ENCODE measurements at places on chromosomes 6 and 20.

DNA sequence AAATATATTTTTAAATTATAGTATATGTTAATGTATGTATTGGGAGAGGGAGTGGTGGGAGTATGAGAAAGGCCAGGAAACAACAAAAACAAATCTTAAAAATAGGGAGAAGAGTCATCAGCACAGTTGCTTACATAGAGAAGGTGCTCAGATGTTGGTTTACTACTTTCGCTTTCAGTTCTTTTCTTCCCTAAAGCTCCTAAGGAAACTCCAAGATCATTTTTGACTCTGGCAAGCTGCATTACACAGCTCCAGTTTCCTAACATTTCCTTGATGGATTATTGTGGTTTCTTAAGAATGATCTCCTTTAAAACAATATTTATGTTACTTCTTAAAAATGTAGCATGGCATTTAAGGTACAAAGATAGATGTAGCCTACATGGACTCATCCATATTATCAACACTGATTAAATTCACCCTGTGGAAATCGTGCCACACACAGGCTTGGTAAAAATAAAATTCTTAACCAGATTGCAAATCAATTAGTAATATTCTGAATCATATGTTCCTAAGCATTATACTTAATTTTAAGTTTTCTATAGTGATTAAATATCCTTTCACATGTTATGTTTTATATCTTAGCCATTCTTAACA lies 118.0 kb upstream of the MAN1A1 start:
- DNase-seq: no peak

- no peak for DNase-seq
These were observed 201.7 kb upstream of the SASH1 start for GRCh38 chr6:148140772-148141557.

- DNase-seq: no peak
These were observed 955.4 kb upstream of the ADGRB3 start for GRCh38 chr6:67679566-67680296.

- no peak for DNase-seq
These were observed 73.5 kb upstream of the NFATC2 start for GRCh38 chr20:51616060-51616459.

GRCh38 chr6:27806981-27807440 lies 105.2 kb downstream of the OR2B2 start:
- DNase-seq: no peak

GRCh38 chr6:138996524-138996923 lies 8.5 kb upstream of the REPS1 start:
- DNase-seq: no peak

GRCh38 chr6:38508286-38508685 lies 131.4 kb downstream of the BTBD9 start:
- no peak for DNase-seq

DNA sequence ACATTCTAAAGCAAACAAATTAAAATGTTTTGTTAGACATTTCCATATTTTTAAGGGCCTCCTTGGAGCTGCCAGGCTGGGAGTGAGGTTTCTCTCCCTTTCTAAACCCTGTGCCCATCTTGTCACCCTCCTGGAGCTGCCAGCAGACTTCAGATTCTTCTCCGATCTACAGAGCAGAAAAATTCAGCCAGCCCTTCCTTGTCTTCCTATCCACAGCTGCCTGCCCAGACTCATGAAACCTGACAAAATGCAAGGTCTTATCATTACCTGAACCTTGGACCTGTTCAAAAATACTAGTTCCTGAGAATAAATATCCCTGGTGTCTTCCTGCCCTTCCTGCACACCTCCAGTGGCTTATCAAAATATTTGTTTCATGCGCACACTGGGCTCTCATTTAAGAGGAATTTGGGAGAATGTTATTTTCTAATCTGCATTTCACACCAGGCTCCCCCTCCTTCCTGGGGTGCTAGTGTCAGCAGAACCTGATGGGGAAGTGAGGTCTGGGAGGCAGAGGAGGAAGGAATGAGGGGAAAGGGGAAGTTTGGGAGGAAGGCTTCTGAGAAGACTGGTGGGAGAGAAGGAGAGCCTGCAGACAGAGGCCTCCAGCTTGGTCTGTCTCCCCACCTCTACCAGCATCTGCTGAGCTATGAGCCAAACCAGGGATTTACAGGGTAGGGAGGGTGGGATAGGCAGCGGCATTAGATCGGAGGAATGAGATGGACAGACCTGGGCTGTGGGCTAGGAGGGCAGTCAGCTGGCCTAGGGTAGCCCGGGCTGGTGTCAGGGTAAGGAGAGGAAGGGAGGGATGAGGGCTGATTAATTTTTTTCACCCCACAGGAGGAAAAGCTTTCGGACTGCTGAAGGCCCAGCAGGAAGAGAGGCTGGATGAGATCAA lies at the start of gene AIF1:
Gene AIF1, plus strand, starts transcription at position 551 of the 895 bp plus-strand sequence. Its CDS starts 96 bp downstream, at position 647.
- DNase-seq: no peak

DNA sequence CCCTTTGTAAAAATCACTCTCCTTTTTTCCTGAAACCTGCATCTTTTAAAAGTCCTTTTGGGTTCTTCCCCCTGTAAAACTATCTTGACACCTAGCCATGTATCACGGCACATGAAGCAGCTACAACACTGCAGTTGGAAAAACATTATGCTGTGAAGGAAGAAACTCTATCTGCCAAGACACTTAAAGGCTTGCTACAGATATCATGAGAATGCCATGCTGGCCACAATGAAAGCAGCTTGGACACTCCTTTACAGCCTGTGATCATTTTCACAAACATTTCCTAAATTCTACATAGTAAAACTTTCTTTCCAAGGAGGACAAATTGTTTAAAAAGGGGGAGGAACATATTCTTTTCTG lies 31.8 kb downstream of the CNKSR3 start:
- DNase-seq: no peak

- no peak for DNase-seq
These were observed 58.3 kb downstream of the COL12A1 start for GRCh38 chr6:75147512-75147911.

GRCh38 chr6:166307082-166308032 lies 835 bp downstream of the PRR18 start:
- no peak for DNase-seq

GRCh38 chr20:48395816-48396546 lies 431.8 kb downstream of the PREX1 start:
- DNase-seq: no peak

DNA sequence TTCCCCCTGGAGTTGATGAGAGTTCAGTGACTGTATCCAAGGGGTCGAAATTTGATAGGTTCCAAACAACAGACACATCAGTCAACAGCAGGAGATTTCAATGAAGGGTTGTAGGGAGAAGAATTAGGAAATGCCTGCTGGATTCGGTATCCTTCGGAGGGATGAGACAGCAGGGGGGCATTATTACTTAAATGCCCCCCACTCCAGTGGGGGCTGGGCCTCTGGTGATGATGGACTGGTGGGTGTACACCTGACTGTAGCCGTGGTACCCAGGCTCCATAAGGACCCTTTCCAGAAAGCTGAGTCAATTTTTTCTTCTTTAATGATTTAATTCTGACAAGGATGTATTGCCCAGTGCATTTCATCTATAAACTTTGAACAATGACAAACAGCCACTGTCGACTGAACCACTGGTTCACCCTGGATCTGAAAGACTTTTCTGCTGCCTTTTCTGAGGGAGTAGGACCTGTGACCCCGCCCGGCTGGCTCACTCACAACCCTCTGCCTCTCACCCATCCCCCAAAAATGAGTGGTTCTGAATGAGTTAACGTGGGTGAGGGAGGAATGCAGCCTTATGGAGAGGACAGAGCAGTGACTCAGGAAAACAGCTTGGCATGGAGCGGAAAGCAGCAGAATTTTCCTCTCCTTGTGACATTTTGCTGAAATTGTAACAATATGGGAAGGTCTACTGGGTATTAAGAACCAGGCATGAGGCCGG lies 41.0 kb downstream of the ZMYND8 start:
- DNase-seq: peak; percentile 50

- DNase-seq: no peak
These were observed 34.1 kb downstream of the RAB44 start for GRCh38 chr6:36731622-36732310.

DNA sequence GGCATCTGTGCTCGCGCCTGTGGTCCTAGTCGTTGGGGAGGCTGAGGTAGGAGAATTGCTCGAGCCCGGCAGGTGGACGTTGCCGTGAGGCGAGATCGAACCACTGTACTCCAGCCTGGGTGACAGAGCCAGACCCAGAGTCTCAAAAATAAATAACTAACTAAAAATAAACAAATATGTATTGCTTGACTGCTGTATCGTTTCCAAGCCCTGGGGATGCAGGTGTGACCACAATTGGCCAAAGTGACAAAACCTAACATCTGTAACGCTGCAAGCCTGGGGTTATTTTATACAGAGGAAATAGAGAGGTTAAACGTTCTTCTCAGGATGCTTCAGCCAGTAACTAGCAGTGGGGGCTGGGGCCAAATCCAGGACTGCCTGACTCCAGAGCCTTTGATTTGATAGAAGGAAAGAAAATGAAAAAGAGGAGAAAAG lies 1.9 kb upstream of the SRSF3 start:
- no peak for DNase-seq

DNA sequence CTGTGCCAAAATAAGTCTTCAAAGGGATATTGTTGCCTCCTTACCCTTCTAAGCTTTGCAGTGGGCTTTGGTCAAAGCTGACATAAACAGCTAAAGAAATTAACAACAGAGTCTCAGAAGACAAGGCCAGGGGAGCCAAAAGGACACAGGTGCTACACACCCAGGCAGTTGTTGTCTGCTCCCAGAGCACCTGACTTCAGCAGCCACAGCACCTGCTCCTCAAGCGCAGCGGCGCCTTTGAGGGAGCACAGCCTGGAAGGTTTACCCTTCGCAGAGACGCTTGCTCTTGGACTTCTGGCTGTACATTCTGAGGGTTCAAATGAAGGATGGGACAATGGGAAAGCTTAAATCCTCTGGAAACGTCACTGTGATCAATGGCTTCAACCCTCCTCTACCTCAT lies 16.6 kb downstream of the B4GALT5 start:
- DNase-seq: peak; percentile 91

GRCh38 chr6:72132427-72132826 lies 246.1 kb downstream of the RIMS1 start:
- DNase-seq: no peak

DNA sequence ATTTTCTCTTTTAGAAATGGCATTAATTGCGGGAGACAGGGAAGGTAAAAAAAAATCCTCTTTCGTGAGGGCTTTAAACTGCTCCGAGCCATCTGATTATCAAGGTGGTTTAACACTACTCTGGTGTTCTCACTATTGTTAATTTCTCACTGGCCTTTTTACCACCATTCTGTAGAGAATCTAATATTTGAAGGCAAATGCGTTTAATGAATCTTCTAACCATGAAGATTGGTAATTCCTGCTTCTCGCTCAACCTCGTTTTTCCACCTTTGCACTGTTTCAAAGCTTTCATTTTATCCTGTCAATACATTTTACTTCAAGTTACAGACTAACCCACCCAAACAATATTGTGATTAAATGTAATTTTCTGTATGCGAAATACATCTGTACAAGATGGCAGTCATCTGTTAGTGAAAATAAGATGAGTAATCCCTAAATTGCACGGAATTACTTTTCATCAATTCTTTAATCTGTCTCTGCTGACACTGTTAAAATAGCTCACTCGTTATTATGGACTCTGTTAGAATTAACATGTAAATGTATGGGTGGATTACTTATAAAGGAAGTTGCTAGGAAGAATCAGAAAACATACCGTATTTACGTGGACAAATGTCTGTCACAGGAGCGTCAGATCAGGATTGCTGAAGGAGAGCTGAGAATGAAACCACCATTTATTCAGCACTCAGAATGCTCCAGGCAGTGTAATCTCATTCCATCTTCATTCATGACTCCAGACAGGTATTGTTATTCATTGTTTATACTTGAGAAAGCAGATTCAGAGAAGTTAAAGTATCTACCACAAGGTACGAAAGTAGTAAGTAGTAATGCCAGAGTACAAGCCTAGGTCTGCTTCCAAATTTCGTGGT lies 1.1 kb upstream of the LCA5 start:
- DNase-seq: peak; percentile 55

DNA sequence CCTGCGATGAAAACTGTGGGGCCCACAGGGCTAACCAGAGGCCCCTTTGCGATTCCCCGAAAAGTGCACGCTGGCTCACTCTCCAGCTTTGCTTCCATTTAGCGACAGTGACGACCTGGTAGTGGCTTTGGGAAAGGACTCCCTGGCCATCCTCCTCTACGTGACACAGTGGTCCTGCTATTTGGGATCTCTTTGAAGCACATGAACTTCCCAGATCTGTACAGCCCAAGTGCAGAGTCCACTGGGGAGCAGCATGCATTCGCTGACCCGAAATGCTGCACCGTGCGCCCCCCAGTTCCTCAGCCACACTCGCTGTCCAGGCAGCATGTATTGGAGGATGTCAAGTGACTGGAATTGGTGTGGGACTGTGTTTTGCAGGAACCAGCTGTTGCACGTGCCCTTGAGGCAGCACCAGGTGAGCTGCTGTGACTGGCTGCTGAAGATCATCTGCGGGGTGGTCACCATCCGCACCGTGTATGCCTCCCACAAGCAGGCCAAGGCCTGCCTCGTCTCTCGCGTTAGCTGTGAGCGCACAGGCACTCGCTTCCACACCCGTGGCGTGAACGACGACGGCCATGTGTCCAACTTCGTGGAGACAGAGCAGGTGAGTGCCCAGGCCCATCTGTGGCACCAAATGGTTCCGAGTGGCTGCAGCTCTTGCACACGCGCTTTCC lies 51.6 kb downstream of the SYNJ2 start:
- DNase-seq: no peak

- DNase-seq: no peak
These were observed 180.0 kb downstream of the WDR27 start for GRCh38 chr6:169521825-169522224.

- no peak for DNase-seq
These were observed 108.8 kb upstream of the SCGN start for GRCh38 chr6:25542984-25543910.

- no peak for DNase-seq
These were observed 83.7 kb upstream of the CCDC28A start for GRCh38 chr6:138689849-138690248.

DNA sequence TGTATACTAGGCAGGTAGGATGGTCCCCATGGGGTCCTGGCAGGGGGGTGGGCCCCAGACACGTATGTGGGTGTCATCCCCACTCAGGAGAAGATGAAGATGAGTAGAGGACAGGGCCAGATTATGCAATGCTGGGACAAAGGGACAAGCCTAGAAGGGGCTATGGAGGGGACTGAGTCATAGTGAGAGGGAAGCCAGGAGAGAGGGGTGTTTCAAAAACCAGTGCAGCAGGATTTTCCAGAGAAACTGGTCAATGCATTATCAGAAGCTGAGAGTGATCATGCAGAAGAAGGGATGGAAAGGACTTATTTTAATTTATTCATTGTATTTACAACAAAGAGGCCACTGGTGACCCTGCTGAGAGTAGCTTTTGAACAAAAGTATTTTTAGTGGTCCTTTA lies 74.0 kb downstream of the PPP1R3G start:
- DNase-seq: no peak
